ENCODE measurements at places on chromosomes 4 and X. TPM values are rescaled to one million over a fixed set of nuclear protein-coding genes. Genes with fewer than 3 reads are reported as not detected.
A peak's percentile ranks its signal among the peaks of the same experiment; 100 is the strongest.

DNA sequence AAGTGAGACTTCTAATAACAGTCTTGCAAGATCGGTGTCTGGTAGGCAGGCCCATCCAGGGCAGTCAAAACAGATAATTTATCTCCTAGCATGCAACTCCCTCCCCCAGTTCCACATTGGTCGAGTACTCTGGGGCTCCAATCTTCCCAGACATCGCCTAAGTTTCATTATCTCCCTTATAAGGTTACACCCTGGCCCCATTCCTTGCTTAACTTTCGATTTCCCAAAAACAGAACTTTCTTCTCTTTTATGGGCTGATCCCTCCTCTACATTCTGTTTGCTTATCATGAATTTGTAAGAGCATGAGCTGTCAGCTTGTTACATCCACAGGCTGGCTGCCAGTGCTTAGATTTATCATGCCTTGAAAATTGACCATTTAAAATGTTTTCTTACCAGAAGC is 471.3 kb downstream of the TECRL start:
- H3K27ac ChIP-seq = peak overlapping the region; percentile 61
- peaks cover 8% of the 10 kb centered on the region for H3K4me1 ChIP-seq
- DNase-seq = no peak

Gene SULT1B1
- total RNA-seq = 0.34 TPM

- H3K36me3 ChIP-seq = no peaks in the 10 kb centered on the region
- no peak for DNase-seq
- no peaks in the 10 kb centered on the region for H3K27me3 ChIP-seq
- no peak overlapping the region for H3K4me3 ChIP-seq
Observed at GRCh38 chrX:7709845-7710244, 133.1 kb upstream of the VCX start.

Gene CFP
- 0.99 TPM for total RNA-seq

DNA sequence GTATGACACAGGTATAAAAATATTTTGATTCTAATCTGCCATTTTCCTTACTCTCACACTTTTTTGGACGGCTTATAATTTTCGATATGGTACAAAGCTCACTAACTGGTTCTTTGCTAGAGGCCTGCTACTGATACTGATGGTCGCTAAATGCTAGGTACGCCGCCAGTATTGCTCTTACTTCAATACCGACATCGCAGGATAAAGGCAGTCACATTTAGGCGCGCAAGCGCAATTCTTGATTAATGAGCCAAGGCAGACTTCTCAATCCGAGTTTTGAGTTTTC is 557 bp upstream of the USP38 start:
- peak overlapping the region; percentile 99 for H3K27ac ChIP-seq
- peaks cover 49% of the 10 kb centered on the region for H3K4me1 ChIP-seq
- no peak for DNase-seq
- H3K36me3 ChIP-seq = peaks cover 2% of the 10 kb centered on the region

GRCh38 chrX:39427906-39428305 is 626.6 kb downstream of the MID1IP1 start:
- no peak overlapping the region for H3K4me3 ChIP-seq
- H3K36me3 ChIP-seq = no peaks in the 10 kb centered on the region
- H3K4me1 ChIP-seq = peaks cover 10% of the 10 kb centered on the region
- DNase-seq = no peak
- H3K27me3 ChIP-seq = no peaks in the 10 kb centered on the region
- H3K27ac ChIP-seq = no peak overlapping the region

DNA sequence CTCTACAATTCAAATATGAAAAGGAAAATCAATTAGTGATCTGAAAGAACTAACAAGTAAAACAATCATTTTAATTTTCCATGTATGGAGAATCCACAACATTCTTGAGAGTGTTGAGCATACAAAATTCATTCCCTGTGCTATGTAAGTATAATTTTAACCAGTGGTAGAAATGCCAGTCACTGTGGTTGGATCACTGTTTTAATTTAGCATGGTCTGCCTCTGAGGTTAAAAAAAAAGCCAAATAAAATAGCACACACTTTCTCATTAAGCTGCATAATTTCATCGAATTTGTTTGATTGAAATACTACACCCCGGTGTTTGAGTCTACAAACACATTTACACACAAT is 185.5 kb upstream of the STS start:
- no peak for DNase-seq
- H3K4me1 ChIP-seq = no peaks in the 10 kb centered on the region
- H3K27me3 ChIP-seq = no peaks in the 10 kb centered on the region
